ENCODE measurements at places on chromosomes 12 and 14.

DNA sequence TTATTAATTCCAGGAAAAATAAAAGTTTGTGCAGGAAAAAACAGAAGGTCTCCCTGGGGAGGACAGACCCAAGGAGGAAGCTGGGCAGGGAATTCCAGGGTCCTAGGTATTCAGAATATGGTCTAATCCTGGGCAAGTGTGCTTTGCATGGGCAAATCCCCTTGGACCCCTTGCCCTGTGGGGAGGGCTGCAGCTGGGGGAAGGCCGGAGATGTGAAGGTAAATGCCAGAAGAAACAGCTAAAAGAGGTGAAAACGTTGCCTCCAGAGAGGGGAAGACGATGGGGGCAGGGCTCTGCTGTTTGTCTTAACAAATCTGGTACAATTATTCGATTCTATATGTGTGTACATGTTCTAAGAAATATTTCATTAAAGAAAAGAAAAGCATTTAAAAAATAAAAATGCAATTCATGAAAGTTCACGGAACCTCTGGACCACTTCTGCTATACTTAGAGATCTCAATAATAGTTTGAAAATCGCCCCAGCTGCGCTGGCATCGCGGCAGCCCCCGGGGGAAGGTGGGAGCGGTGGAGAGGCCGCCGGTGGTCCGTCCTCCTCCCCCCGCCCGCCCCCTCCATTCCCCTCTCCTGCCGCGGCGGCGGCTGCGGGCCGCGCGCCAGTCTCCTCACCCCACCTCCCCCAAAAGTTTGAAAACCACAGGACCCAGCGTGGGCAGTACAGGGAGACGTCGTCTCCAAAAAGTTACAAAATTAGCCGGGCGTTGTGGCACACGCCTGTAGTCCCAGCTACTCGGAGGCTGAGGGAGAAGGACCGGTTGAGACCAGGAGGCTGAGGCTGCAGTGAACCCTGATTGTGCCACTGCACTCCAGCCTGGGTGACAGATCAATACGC is 1.5 kb upstream of the PRPF40B start:
- DNase-seq = no peak

- no peak for DNase-seq
These were observed 14.2 kb downstream of the SEL1L start for GRCh38 chr14:81519200-81520011.

DNA sequence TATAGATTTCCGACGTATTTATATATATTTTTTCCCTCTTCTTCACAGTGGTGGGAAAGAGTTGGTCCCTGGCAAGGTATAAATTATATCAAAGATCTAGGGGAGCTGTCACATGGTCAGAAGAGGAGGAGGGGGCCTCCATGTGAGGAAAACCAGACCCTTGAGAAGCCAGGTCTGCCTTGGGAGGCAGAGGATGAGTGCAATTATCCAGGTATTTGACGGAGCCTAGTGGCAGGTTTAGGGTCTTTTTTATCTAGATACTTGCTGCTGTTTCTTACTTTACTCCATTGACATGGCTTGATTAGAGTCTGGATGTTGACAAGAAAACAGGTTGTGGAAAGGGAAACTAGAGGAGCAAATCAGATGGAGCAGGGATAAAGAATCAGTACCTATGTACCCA is 5.5 kb downstream of the COPZ1 start:
- DNase-seq = no peak

GRCh38 chr12:49470986-49471385 is 67.8 kb upstream of the KCNH3 start:
- DNase-seq = no peak

- DNase-seq = no peak
These were observed 28.8 kb downstream of the DMAC2L start for GRCh38 chr14:50340963-50341362.

DNA sequence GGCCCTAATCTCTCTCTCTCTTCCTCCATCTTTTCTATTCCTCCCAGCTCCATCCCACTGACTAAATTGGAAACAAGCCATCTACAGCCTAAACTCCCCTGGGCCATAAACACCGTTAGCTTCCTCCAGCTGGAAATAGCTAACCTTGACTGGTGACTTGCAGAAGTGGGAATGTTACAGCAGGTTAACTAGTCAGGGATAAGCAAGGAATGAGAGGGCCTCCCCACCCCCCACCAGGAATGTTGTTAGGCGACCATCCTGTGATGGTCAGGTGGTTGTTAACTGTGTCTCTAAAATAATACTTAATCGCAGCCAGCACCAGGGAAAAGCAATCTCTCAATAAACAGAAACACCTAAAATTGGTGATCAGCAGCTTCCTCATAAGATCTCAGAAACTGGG is 40.8 kb downstream of the MIS18BP1 start:
- no peak for DNase-seq

GRCh38 chr14:44297437-44297836 is 209.6 kb downstream of the FSCB start:
- no peak for DNase-seq

- DNase-seq = no peak
These were observed 20.0 kb upstream of the FICD start for GRCh38 chr12:108495054-108495453.

DNA sequence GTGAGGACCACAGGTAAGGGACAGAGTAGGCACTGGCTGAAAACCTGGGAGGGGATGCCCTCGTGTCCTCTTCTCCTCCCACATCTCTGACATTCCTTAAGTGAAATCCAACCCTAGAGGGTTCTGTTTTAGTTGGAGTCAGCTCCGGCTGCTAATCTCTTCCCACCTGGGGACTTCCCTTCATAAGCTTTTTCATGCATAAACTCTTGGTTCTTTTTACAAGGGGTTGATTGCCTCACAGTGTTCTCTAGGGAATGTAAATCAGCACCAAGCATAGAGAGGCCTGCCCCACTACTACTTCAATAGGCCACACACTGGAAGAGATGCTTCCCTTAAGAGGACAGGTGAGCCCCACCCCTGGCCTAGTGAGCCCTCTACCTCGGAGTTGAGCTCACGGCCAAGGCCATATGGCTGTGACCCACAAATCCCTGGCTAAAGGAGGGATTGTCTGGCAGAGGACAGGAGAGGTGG is 3.2 kb upstream of the SYNDIG1L start:
- no peak for DNase-seq

GRCh38 chr14:59543873-59544272 is 32.7 kb downstream of the CCDC175 start:
- no peak for DNase-seq

GRCh38 chr12:642633-643474 is 20.4 kb downstream of the NINJ2 start:
- peak; percentile 44 for DNase-seq

DNA sequence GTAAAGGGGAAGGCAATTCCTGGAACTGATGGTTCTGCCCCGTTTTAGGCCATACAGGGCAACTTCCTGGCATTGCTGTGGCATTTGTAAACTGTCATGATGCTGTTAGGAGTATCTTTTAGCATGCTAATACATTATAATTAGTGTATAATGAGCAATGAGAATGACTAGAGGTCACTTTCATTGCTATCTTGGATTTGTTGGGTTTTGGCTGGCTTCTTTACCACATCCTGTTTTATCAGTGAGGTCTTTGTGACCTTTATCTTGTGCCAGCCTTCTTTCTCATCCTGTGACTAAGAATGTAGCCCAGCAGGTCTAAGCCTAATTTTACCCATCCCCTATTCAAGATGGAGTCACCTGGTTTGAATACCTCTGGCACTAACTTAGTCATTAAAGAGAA is 51.2 kb downstream of the TESPA1 start:
- no peak for DNase-seq

DNA sequence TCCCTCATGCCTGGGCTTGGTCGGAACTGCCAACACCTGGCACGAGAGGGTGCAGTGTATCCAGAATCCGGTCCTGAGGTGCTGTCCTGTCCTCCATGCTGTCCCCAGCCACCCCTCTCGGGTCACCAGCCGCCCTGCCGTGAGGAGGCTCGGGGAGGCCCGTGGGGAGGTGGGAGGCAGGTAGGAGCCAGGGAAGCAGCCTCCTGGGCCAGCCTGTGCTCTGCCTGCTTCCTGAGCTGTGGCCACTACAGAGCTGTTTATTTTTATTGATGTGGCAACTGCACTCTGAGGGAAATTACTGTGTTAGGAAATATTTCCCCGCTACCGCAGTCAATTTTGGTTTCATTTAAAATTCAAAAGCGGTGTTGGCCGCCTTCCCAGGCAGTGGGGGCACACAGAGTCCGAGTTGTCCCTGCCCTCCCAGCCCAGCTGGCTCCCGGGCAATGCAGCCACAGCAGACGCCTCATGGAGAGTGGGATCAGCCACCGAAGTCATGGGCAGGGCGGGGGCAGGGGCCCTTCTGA is 18.3 kb downstream of the NOC4L start:
- no peak for DNase-seq

DNA sequence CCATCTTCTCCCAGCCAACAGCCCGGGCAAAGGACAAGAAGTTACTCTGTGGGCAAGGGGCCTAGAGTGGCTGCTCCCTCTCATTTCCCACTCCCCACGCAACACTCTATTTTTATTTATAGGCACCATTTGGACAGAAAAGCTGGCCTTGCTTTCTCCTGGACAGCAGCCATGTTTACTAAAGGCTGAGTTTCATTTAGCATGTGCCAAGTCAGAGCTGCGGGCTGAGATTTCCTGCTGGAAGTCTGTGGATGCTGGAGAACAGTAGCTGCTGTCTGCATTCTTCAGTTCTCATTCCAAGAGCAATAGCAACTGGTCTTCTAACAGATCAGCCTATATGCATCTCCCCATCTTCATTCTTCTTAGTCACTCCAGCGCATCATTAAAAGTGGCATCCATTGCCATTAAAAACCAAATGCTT is 8.3 kb downstream of the COL2A1 start:
- DNase-seq = no peak

GRCh38 chr12:31274520-31275300 is 51.2 kb downstream of the SINHCAF start:
- DNase-seq = no peak

- DNase-seq = no peak
These were observed 1.3 kb downstream of the RNASE6 start for GRCh38 chr14:20782280-20782890.

GRCh38 chr14:87644689-87645088 is 348.3 kb downstream of the GALC start:
- no peak for DNase-seq

GRCh38 chr14:60094306-60094897 is 2.7 kb downstream of the PCNX4 start:
- DNase-seq = no peak

GRCh38 chr14:50892255-50892654 is 20.4 kb downstream of the ABHD12B start:
- no peak for DNase-seq

DNA sequence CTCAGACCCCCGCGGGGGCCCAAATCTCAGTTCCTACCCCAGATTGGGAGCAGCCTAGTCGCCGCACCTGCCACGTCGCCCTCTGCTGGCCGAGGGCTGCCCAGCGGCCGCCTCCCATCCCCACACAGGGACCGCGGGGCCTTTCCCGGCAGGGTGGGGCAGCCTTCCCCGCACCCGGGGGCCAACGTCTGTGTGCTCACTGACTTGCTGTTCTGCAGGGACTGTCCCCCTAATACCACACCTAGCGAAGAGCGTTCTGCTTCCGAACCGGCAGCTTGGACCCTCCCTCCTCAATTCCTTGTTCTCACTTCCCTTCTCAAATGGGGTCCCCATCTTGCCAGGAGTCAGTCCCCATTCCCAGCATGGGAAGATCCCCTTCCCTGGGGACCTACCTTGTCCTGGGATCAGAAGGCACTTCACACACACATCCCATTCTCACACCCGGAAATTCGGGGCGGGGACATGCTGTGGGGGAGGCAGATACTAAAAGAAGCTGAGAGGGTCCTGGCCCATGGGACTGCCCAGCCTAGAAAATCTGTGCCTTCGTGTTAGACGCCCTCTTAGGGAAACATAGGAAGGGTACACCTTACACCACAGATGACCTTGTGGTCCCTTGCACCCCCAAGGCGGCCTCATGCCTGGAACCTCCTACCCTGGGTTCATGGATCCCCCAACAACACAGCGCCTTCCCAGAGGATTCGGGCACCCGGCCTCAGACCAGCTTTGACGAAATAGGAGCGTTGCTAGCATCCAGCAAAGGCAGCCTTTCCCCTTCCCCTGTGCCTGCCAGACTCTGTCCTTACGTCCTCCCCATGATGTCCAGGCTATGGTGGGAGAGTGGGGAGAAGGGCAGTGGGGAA is 16.4 kb downstream of the ACVRL1 start:
- peak; percentile 29 for DNase-seq
